ENCODE measurements at places on chromosomes 7 and 10.

DNA sequence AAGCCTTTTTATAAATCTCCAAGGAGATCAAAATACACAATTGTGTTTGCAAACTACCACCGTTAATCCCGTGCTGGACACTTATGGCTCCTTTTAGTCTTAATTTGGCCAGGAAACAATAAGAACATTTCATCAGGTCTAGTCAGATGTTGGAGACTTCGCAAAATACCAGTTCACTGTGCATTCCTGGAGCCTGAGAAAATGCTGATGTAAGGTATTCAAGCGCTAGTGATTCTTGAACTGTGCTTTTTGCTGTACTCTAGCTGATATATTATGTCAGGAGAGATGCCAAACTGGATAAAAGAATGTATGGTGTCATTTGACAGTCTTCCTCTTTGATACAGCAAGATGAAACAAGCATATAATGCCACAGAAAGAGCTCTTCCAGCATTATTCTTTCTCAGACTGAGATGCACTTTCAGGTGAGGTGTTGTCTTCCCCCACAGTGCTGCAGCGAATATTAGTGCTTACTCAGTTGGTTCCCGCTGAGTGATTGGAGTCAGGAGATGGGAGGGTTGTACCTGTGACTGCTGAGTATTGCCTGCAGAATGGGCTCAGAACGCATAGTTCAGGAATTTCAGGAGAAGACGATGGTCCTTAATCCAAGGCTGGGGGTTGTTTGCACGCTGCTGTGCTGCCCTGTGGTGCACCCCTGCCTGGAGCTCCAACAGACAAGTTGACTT, 59.2 kb downstream of the OGDH start:
- DNase-seq = no peak

- no peak for DNase-seq
These were observed 96.1 kb upstream of the KCNIP2 start for GRCh38 chr10:101939729-101940128.

GRCh38 chr10:132869621-132870020, 72.7 kb downstream of the CFAP46 start:
- no peak for DNase-seq

DNA sequence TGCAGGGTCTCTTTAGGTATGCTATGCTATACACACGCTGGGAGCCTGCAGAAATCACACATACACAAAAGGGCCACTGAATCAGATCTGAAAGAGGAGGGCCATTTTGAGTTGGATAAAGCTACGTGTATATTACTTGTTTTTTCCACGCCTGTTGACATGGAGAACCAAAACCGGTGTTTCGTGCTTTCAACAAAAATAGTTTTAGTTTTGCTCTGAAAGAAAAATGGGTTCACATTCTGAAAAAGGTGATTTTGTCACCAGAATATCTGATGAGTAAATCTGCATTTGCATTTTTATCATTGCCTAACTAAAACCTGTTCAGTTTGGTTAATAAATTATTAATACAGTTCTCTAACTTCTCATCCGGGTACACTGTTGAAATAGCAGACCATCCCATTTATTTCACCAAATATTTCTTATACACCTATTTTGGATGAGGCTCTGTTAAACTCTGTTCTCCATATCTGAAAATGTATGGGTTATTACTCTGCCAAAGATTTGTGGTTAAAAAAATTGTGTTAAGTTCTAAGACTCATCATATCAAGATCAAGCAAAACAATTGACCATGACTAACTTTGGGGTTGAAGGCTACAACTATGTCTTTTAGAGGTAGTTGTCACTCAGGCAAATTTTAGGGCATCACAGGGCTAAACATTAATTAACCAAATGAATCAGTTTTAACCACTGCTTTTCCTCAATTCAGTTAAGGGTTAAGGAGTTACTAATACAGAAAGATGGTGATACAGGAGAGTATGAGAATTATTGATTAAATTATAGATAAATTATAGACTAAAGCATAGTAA, 101.2 kb upstream of the RPA3 start:
- no peak for DNase-seq

DNA sequence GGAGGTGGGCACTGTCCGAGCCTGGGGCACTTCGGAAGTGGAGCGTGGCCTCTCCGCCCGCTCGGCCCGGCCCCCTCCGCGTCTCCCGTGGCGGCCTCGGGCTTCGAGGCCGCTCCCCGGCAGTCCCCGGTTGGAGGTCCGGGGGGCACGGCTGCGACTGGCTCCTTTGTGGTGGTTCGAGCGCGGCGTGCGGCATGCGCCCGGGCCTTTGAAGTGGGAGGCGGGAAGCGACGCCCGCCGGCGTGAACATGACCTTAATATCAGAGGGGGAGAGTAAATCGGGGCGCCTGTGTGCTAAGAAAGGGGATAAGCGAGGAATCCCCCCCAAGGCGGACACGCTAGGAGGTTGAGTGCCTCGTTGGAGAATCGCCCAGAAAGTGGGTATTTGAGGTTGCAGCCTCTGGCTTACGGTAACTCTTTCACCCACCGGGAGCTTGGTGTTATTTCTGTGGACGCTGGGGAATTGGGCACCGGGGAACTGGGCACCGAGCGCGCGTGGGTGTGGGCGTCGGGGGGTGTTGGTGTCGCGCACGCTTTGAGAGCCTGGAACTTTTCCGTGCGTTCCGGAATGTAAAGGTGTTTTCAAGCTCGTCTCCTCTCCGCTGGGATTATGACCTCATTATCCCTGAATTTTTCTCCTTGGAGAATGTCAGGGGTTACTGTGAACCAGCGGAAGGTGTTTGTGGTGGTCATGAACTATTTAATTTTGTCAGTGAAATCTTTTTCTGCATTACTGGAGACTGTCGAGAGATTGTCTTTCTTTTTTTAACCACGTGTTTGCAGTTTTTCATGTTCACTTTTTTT, 660 bp downstream of the SUV39H2 start:
- DNase-seq = no peak

- no peak for DNase-seq
These were observed at the start of gene RAPGEF5 for GRCh38 chr7:22356701-22357310. RAPGEF5 (minus strand) TSS chr7:22357154; CDS start chr7:22357060, 94 bp downstream.

- no peak for DNase-seq
These were observed 182.1 kb downstream of the AUTS2 start for GRCh38 chr7:69780379-69780778.

DNA sequence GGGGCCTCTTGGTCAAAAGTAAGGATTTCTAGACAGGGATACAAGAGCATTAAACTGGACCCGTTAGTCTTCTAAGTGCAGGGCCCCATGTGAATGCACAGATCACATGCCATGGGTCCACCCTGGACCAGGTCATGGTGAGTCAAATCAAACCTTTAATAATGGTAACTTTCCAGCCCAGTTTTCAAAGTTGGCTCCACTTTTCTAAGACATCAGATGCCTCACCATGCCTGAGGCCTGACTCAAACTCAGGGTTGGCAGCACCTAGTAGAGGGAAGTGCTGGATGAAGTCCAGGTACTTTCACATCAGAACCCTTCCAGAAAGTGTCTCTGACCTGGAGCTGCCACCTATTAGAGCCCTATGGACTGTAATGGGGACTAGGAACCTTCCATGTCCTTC, 9.7 kb upstream of the SMIM30 start:
- no peak for DNase-seq

- DNase-seq = no peak
These were observed 936 bp upstream of the TCERG1L start for GRCh38 chr10:131312478-131312836.

- DNase-seq = no peak
These were observed 2.0 kb upstream of the KLF6 start for GRCh38 chr10:3787016-3787400.

GRCh38 chr7:24455813-24456525, 117.3 kb upstream of the PALS2 start:
- no peak for DNase-seq

GRCh38 chr7:45923290-45923689, 2.2 kb upstream of the IGFBP3 start:
- DNase-seq = peak; percentile 32

- no peak for DNase-seq
These were observed 96.1 kb downstream of the NKX6-2 start for GRCh38 chr10:132689721-132690360.

GRCh38 chr10:113692271-113692670, 12.6 kb downstream of the CASP7 start:
- DNase-seq = no peak

DNA sequence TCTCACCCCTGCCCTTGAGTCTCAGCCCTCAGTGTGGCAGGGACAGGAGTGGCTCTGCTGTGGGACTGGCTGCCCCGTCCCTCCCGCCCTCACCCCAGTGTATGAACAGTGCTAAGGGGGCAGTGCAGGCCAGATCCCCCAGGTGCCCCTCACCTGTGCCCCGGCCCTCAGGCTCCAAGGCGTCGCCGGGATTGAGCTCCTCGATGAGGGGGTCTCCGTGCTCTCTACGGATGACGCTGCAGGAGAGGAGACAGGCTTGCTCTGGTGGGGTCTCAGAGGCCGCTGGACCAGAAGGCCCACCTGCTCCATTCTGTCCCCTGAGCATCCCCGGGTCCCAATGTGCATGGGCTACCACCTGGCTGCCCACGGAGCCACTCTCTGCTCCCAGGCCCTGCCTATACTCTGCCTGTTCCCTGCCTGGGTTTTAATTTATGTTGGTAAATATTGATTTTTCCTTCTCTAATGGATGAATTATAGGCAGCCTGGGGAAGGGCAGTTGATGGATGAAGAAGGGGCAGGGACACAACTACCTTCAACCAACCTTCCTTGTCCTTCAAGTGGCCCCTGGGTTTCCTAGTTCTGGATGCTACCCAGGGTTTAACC, 47.2 kb downstream of the GOLGA7B start:
- DNase-seq = no peak

DNA sequence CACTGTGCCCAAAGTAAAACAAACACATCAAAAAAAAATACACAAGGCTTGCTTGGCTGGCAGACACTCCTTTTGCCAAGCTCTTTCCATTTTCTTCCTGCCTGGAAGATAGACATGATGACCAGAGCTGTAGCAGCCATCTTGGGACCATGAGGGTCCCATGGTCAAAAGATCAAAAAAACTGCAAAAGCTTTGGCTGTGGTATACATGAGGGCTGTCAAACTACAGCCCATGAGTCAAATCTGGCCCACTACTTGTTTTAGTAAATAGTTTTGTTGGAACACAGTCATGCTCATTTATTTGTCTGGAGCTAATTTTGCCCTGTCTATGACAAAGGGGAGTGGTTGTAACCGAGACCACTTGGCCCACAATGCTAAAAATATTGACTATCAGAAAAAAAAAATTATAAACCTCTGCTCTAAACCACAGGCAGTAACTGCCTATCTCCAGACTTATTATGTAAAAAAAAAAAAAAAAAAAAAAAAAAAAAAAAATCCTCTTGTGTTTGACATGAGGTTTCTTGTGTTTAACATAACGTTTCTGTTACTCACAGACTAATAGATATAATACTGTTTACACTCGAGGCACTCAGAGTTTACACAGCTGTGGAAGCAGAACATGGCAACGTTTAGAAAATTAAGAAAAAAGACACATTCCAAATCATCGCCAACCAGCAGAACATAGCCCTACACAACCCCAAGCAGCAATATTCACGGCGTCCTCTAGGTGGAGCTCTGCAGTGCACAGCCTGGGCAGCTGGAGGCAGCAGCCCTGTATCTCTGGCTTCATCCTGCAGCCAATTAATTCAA, 36.9 kb downstream of the ASB13 start:
- peak; percentile 57 for DNase-seq

DNA sequence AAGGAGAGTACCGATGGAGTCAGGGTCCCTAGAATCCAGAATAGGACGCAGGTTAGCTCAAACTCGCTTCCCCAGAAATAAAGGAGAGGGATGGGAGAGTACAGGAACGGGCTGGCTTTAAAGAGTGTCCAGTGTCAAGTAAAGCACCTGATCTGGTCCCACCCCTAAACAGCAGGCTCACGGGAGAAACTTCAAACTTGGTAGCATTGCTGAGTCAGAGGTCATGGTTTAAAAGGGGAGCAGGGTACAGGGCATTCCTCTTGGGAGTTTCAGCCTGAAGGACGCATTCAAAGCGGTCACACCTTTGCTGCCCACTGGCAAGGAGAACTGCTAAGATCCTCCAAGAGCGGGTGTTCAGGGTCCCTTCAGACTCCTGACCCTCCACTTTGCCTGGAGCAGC, 140.7 kb downstream of the GLI3 start:
- DNase-seq = no peak

GRCh38 chr10:1044146-1044545, 4.8 kb downstream of the IDI1 start:
- DNase-seq = no peak

DNA sequence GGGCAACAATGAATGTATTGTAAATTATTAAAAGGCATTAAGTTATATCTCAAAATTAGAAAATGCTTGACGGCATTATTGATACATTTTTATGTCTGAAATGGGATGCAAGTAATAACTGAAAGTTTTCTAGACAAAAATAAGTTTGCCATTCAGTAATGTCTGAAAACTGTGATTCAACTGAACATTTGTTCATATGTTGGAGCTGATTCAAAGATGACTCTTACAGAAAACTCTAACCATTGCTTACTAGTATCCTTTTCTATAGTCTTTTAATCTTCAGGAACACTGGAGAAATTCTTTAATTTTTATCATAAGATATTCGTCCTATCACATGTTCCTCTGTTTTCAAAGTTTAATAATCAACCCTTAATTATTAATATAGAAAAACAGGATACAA, 71.1 kb upstream of the TFEC start:
- no peak for DNase-seq

GRCh38 chr7:148914208-148914777, 30.2 kb upstream of the EZH2 start:
- DNase-seq = no peak

- no peak for DNase-seq
These were observed 77.4 kb downstream of the PON1 start for GRCh38 chr7:95246831-95247370.

GRCh38 chr7:38311329-38311937, 38.0 kb upstream of the TARP start:
- DNase-seq = no peak

DNA sequence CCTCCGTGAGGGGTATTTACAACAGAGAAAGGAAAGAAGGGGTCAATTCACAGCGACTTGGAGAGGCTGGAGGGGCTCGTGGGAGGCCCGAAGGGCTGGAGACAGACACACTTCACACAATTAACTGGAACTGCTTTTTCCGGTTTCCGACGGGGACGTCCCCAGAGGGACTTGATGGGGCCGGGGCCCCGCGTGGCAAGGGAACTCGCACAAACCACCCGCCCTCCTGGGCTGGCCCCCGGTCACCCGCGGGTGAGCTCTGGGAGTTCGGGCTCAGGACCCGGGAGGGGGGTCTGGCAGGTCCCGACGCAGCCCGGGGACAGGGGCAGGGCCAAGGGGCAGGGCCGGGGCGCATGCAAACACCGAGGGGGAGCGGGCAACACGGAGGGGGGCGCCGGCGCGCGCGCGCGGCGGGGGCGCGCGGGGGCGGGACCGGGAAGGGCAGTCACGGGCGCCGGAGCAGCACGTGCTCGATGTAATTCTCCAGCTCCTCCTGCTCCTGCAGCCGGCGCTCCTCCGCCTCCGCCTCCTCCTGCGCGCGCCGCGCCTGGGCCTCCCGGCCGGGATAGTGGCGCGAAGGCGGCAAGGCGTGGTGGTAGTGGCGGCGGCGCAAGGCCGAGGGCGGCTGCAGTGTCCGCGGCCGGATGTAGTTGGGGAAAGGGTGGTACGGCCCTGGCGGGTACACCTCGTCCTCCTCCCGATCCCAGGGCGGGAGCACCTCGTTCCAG, 2.7 kb downstream of the VGF start:
- no peak for DNase-seq
